ENCODE measurements at places on chromosomes 2 and 18. TPM values are rescaled to one million over a fixed set of nuclear protein-coding genes. Genes with fewer than 3 reads are reported as not detected.
A peak's percentile ranks its signal among the peaks of the same experiment; 100 is the strongest.

Gene CXCR1
- not detected for polyA plus RNA-seq

Gene DAW1
- 0.52 TPM for polyA plus RNA-seq

Gene SAP130
- polyA plus RNA-seq: 31.8 TPM

Gene PSMA8
- polyA plus RNA-seq: not detected

DNA sequence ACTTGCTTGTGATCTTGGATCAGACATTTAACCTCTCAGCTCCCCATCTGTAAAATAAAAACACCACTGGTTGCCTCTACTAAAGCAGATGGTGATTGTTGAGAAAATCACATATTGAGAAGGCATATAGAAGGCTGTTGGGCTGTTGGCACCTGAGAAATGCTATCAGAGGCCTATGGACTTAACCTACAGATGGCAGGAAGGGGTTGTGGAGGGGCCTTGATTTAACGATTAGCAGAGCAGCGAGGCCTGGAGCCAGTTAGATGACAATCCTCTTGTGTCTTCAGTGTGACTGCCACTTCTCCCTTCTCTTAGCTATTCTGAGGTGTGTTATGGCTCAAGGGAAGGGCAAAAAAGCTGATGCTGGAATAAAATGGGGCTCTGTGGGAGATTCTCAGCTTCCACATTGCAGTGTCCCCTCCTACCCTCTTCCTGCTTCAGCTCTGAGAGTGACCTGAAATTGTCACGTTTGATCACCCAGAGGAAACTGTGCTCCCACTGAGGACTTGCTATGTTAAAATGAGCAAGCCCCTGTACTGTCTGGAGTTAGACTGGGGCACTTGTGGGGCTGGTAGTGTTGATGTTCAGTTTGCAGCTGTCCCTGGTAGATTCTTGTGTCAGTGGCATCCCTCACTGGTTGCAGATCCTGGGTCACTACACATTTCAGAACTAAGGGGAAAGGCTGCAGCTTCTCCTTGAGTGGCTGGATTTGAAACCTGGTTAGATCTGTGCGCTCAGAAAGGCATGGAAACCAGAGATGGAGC, 31.5 kb downstream of the CXCR4 start:
- DNase-seq: no peak

- DNase-seq: no peak
These were observed 256.0 kb upstream of the SETBP1 start for GRCh38 chr18:44424645-44425035.

DNA sequence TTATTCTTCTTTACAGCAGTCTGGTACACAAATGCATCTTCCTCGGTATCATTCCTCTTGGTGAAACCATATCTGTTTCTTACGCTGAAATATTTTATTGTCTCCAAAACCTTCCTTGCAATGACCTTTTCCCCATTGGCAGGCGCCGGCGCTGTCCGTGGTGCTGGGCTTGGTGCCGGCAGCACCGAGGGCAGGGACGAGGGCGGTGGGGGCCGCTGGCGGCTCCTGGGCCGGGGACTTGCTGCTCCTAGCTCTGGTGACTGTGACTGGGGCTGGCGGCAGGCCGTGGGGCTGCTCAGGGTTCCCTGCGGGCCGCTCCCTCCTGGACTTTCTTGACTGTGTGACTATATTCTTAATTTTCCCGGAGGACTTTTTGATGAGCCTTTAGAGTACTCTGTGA, 72.5 kb downstream of the GPR39 start:
- peak; percentile 55 for DNase-seq

GRCh38 chr2:115678129-115678528, 1235.7 kb downstream of the DPP10 start:
- DNase-seq: no peak
